Suppressor macrophage (primary cell): ENCODE measurements at places on chromosomes 5 and 9.

DNA sequence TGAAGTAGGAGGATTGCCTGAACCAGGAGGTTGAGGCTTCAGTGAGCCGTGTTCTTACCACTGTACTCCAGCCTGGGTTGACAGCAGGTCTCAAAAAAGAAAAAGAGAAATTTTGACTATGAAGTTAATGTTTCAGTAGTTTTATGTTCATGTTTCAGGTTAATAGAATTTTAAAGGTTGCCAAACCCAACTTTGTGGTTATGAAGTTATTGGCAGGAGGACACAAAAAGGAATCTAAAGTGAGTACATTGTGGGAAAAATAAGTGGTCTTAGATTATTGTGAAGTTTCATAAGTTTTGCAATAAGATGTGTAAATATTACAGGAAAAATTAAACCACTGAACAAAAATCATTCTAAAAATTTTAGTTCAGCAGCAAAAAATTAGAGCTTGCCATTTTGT, 78.6 kb downstream of the GOLM1 start:
- no peak for DNase-seq

- DNase-seq: no peak
These were observed 184.0 kb downstream of the SPOCK1 start for GRCh38 chr5:137315109-137315508.

- no peak for DNase-seq
These were observed 15.7 kb upstream of the TSSK1B start for GRCh38 chr5:113450462-113450861.

DNA sequence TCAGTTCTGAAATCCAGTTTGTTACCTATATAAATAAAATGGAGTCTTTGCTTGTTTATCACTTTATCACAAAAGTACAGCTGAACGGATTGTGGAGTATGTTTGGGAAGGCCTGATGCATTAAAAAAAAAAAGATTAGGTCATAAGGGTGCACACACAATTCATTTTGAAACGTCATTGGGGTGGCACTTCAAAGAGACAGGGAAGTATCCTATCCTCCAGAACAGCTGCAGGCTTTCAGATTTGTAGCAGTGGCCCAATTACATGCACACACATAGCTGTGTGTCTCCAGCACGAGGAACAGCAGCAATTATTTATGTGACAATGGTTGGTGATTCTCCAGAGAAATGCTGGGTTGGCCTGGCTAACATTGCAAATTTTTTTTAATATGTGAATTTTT, 46.8 kb upstream of the FER start:
- DNase-seq: peak; percentile 21

DNA sequence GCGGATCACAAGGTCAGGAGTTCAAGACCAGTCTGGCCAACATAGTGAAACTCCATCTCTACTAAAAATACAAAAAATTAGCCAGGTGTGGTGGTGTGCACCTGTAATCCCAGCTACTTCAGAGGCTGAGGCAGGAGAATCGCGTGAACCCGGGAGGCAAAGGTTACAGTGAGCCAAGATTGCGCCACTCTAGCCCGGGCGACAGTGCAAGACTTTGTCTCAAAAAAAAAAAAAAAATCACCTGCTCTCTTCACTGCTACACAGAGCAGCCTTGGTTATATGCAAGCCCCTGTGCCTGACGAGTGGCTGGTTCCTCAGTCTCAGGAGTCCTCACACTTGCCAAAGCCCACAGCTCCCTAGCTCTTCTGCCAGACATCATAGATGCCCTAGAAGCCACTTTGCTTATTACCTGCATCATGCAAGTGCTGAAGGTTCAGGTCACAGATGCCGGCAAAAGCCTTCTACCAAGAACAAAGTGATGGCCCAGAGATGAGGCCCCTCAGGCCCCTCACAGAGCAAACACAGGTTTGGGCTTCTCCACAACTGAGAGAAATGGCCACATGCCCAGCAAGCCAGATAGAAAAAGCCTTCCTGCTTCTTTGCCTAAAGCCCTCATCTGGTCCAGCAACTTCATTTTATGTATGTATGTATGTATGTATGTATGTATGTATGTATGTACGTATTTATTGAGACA, 176.4 kb downstream of the AUH start:
- no peak for DNase-seq

- DNase-seq: peak; percentile 15
These were observed 194 bp upstream of the RXFP3 start for GRCh38 chr5:33936004-33936380.

- DNase-seq: no peak
These were observed 65.6 kb downstream of the PSD2 start for GRCh38 chr5:139861021-139861888.

DNA sequence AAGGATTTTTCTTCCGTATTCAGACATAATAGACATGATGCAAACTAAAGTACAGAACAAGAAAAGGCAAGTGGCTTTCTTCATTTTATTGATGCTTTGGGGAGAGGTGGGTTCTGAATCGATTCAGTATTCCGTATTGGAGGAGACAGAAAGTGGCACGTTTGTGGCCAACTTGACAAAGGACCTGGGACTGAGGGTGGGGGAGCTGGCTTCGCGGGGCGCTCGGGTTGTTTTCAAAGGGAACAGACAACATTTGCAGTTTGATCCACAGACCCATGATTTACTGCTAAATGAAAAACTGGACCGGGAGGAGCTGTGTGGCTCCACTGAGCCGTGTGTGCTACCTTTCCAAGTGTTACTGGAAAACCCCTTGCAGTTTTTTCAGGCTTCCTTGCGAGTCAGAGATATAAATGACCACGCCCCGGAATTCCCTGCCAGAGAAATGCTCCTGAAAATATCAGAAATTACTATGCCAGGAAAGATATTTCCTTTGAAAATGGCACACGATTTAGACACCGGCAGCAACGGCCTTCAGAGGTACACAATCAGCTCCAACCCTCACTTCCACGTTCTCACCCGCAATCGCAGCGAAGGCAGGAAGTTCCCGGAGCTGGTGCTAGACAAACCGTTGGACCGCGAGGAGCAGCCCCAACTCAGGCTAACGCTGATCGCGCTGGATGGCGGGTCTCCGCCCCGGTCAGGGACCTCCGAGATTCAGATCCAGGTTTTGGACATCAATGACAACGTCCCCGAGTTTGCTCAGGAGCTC, 551 bp downstream of the PCDHB6 start:
- no peak for DNase-seq

- DNase-seq: peak; percentile 92
These were observed 43.3 kb upstream of the NCS1 start for GRCh38 chr9:130128733-130129431.

DNA sequence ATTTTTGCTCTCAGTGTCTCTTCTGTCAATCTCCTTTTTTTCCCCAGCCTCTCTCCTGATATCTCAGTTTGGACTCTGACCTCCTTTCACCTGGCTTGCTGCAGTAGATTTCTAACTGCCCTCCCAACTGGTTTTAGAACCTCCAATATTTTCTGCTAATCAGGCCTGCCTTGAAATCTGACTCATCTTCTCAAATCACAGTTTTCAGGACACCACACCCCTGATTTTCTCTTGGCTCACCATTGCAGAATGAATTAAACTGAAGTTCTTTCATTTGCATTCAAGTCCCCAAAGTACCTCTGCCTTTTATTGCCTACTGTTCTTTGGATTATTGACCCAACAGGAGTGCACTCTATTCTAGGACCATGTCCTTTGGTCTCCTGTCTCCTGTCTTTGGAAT, 310.4 kb upstream of the TRPC7 start:
- no peak for DNase-seq

- no peak for DNase-seq
These were observed 33.3 kb downstream of the TMEM161B start for GRCh38 chr5:88235346-88235745.

GRCh38 chr9:20788526-20789451, 104.7 kb downstream of the FOCAD start:
- no peak for DNase-seq

DNA sequence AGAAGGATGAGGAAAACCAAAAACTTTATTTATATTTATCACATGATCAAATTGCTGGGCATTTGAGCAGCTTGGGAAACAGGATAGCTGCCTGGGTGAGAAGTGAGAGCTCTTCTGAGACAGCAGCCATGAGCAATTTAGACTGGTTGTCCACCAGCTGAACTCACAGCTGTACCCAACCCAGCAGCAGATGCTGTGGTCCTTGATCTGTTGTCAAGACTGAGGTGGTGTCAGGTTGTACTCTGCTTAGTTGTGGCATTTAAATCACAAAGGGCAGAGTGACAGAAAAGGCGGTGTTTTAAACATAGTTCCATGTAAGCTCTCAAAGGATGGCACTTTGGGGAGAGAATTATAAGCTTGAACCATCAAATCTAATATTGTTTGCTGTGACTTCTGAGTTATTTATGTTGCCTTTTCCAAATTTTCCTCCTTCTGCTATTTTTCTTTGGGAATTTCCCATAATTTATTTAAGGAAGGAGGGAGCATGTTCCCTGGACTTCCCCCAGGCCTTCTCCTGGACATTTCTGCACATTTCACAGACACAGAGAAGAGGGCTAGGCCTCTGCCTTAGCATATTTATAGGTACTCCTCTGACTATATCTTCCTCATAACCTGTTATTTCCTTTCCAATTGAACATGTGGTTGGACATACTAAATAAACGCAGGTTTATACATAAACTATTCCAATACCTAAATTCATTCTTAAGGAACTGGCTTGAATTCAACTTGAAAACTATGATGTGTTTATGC, 117.7 kb upstream of the FER start:
- no peak for DNase-seq

- no peak for DNase-seq
These were observed 297.7 kb downstream of the PARP8 start for GRCh38 chr5:50963971-50964745.

GRCh38 chr5:103620851-103621547, 58.4 kb upstream of the NUDT12 start:
- DNase-seq: no peak

DNA sequence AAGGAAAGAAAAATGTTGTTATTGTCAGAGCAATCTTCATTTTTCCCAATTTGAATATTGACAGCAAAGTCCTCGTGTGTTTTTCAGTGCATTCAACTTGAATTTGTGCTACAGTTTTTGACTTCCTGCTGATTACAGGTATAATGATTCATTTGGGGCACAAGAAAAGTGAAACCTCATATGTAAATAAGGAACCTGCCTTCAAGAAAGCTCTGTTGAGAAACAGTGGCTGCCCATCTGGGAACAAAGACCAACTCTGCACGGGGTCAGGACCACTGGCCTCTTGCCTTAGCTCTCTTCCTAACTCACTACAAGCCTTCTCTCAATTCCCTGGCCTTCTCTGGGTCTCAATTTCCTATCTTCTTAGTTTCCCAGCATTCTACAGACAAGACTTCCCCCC, 21.0 kb downstream of the TIMD4 start:
- no peak for DNase-seq

DNA sequence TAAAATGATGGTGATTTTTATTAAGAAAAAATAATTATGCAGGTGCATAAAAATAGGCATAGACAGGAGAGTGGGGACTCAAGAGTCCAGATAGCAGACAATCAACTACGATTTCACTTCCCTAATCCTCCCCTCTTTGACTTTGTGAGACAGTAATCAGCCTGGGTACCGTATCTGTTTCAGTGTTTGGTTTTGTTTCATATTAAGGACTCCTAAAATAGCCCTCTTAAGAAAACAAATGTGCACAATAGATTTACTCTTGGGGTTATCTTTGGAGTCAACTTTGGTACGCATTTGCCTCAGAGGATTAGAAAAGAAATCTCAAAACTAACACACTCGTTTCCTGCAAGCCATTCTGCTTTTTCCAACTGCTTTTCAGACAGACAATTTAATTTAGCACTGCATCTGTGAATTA, 96.3 kb downstream of the ZNF608 start:
- no peak for DNase-seq

DNA sequence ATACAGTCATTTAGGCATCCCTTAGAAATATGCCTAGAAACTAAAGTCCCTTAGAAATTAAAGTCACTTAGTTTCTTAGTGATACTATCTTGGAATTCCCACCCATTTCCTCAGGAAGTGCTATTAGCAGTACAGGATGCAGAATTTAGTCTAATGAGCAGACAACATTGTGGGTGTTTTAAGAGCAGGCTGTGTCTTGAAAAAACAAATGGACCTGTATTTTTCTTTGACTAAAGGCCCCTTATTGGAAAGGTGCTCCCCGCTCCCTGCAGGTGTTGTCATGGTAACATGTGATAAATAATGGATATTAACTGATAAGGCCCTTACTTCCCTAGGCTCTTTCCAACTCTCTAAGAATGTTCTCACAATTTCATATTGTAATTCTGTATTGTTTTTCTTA, 38.8 kb upstream of the STARD4 start:
- DNase-seq: no peak

- DNase-seq: no peak
These were observed 259.0 kb downstream of the NDUFS4 start for GRCh38 chr5:53819482-53819881.

DNA sequence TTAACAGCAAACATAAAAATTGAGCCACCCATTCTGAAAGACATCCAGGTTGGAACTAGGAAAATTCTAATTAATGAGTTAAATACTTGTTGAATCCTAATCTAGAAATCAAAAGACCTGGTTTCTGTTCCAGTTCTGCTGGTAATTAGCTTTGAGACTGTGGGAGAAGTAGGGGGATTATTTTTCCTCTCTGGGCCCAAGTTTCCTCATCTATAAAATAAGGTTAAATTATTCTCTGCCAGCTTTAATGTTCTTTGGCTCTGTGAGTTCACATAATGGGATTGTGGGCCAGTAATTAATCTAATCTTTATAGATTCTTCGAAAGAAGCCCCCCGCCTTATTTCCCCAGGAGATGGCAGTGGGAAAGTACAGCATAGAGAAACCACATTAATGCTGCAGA, 104.6 kb downstream of the ENC1 start:
- DNase-seq: no peak

GRCh38 chr5:128965638-128966302, 482 bp downstream of the SLC27A6 start:
- no peak for DNase-seq

GRCh38 chr5:96377597-96377996, 55.5 kb downstream of the PCSK1 start:
- no peak for DNase-seq

DNA sequence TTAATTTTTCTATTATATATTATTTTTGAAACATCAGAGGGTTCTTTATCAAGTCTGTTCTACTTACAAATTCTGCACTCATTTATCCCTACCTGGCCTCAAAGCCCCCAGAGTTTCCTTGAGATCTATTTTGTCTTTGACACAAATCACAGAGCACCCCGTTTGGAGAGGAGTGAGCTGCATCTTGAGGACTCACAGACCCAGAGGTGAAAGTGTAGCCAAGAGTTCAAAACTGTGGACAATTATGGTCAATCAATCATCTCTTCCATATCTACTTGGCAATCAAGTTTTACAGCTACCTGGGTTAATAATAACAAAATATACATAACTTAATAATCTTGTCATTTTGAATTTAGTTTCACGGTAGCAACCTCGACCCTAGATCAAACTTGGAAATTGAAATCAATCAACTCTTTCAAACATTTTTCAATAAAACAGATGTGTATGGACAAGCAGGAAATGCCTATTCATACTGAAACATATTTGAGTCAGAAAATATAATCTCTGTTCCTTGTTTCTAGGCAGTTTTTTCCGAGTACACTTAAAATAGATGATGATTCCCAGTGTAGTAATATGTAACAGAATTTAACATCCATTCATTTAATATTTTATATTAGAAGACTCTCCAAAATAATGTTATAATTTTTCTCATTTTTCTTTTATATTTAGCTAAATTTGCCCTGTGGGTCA, 13.7 kb upstream of the SYK start:
- peak; percentile 40 for DNase-seq
